Adrenal gland (tissue), 19 donors: ENCODE measurements at places on chromosomes 1 and 21.
A peak's percentile ranks its signal among the peaks of the same experiment; 100 is the strongest.

DNA sequence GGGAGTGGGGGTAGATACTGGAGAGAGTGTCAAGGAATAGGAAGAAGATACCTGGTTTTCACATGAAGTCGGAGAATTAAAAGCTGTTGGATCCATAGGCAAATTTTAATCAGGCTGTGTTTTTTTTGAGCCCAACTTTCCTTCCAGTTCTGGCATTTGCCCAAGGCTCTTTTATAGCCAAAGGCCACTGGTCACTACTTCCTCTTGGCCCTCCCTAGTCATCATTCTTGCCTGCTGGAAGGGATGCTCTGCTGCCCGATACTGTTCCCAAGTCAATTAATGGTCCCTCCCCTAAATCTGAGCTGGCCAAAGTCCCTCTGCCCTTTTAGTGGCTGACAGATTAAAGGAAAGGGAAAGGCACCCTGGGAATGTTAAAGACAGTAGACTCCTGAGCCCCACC lies 102.8 kb upstream of the ZNF648 start:
- DNase-seq: peak; percentile 49

DNA sequence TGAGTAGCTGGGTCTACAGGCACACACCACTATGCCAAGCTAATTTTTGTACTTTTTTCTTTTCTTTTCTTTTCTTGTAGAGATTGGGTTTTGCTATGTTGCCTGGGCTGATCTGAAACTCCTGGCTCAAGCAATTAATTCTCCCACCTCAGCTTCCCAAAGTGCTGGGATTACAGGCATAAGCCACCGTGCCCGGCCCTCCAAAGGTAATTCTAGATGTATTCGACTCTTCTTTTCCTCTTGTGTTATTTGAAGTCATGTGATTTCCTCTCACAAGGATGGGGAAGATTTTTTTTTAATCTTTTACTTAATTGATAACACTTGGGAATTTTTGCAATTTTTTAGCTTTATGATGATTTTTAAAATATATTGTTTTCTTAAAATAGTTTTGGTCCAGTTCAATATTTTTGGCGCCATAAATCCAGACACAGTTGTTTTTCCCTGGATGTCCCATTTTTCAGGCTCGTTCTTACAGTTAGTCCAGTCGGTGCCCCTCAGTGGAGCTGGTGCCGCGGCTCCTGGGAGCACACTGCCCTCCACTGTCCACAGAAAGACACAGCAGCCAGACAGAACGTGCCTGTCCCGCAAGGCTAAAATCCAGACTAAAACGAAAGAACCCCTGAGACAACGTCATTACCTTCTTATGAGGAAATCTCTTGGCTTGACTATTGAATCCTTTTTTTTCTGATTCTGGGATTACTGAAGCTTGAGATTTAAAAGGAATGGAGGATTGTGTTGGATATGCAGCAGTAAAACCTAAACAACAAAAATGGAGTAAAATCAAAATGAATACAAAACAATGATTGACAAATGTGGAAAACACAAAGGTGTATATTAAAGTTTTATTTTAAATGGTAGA lies 22.4 kb downstream of the STPG1 start:
- peak; percentile 87 for DNase-seq

GRCh38 chr1:169044296-169044695 lies 62.2 kb upstream of the ATP1B1 start:
- no peak for DNase-seq

DNA sequence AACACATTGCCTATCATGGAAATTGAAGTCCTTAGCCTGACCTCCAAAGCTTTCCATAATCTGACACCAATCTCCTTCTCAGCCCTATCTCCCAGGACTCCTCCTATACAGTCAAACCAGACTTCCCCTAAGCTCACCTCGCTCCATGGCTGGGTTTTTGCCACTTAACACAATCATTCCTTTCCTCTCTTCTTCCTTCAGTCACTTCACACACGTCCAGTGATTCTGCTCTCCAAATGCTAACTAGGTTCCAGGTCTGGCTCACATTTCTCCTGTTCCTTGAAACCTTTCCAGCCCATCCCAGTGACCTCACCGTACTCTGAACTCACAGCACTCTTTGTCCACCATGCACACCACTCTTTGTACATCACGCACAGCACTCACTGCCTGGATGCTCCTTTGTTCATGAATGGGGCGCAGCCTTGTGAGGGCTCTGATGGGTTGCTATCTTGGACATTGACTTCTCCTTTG lies 98.4 kb downstream of the GLUL start:
- DNase-seq: no peak

DNA sequence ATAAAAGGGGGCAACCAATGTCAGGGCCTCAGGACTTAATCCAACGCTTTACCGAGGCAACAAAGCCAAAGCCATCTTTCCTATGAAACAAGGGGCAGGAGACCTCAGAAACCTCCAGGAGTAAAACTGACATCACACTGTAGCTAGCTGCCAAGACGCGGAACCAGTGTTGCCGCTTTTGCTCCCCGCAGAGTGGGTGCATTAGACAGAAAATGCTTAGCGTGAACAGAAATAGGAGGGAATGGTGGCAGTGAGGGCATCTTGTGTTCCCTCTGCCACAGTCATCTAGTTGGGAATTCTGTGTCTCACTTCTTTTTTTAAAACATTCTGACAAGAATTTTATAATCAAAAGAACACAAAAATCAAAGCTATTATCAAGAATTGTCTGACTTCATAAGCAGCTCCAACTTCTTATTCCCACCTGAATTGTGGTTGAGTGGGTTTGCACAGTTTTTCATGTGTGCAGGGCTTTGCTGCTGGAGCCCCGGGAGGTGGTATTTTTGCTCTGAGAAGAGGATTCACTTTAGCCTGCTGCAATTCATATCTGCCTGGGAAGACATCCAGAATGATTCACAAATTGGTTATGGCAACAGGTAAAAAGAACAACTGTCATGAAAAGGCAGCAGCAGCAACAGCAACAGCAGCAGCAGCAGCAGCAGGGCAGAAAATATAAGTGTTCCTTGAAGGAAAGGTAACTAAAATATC lies 82.2 kb upstream of the DIRAS3 start:
- DNase-seq: no peak

GRCh38 chr1:205613854-205614412 lies 17.9 kb downstream of the ELK4 start:
- DNase-seq: no peak

GRCh38 chr1:203475012-203475981 lies at the start of gene PRELP:
TSS of gene PRELP (plus strand) at chr1:203475806. CDS start at chr1:203483185, 7,379 bp downstream.
- DNase-seq: peak; percentile 26

DNA sequence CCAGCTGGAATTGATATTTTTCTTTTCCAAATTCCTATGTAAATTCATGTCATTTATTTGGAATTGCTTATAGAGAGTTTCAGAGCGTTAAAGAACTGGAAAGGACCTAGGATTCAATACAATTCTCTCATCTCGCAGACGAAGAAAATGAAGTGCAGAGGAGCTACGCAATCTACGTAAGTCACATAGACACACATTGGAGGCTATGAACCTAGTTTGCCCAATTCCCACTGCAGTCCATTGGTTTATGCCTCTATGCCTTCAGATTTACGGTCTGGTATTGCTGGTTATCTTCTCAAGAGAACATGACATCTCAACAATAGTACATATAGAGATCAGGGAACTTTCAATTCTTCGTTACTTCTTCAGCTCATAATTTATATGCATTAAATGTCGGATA lies 971 bp upstream of the RNF2 start:
- no peak for DNase-seq
